ENCODE measurements at places on chromosomes 2 and 18. TPM values are rescaled to one million over a fixed set of nuclear protein-coding genes. Genes with fewer than 3 reads are reported as not detected.
A peak's percentile ranks its signal among the peaks of the same experiment; 100 is the strongest.

- peak; percentile 84 for DNase-seq
Observed at GRCh38 chr2:119011162-119011909, 69.3 kb downstream of the MARCO start.

- DNase-seq, result no peak
Observed at GRCh38 chr18:36328385-36328858, 30.9 kb downstream of the FHOD3 start.

TEKT4 gene
- total RNA-seq, result 0.22 TPM

TRABD2A gene
- total RNA-seq, result 6.3 TPM

GRCh38 chr2:169139993-169140767 is 70.8 kb downstream of the DHRS9 start:
- no peak for DNase-seq

- no peak for DNase-seq
Observed at GRCh38 chr2:118697781-118698180, 149.7 kb downstream of the EN1 start.

CACNB4 gene
- total RNA-seq, result 1.7 TPM

FAHD2A gene
- total RNA-seq, result 18.5 TPM

DNA sequence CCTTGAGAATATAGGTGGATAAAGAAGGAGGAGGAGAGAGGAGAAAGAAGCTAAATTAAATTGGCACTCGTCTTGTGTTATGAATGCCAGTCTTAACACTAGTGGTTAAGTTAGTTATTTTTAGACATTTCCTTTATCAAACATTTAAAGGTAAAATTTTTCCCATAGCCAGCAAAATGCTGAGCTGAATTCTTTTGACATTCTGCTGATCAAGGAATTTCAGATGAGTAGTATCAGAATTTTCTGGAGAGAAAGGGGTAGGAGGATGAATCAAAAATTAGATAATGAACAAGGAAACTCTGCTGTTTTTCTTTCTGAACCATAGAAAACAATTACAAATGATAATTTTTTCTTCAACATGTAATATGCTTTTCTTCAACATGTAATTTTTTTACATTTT is 52.5 kb downstream of the ASXL3 start:
- no peak for DNase-seq

WNT6 gene
- total RNA-seq, result 0.90 TPM

DNA sequence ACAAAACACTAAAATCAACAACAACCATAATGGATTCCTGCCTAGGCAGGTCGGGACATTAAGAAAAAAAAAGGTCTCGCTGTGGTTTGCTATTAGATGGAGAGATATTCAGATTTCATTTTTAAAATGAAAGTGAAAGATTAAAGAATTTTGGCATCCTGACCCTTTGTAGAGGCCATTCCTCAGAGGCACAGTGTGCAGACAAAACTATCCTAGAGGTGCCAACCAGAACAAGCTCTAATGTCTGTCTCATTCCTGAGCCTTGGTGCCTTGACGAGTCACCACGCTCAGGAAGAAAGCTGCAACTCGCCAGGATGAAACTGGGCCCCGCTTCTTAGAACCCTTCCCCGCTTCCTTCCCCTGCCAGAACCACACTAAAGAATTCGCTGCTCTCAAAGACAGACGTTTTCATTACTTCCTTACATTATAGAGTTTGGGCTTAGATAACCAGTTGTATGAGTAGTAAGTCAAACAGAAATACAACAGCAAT is 156.0 kb downstream of the TGIF1 start:
- DNase-seq, result no peak

DNA sequence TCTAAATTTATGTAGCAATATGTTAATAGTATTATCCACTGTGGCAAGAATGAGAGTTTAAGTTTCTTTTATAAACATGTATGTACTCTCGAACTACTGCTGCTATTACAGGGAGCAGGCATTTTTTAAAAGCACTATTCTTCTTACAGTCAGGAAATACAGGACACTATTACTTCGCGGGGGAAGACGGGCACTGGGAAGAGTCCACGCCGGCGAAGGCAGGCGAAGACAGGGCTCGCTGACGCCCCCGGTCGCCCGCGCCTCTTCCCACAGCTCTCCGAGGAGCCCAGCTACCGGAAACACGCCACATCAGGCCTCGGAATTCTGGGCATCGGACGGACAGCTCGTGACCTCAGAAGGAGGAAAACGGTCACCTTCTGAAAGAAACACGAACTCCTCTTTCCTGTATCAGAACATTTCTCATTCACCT is 90.2 kb downstream of the FAM161A start:
- peak; percentile 93 for DNase-seq

KLHL41 gene
- total RNA-seq, result 0.55 TPM

NR4A2 gene
- total RNA-seq, result 67.7 TPM

- DNase-seq, result no peak
Observed at GRCh38 chr2:86036669-86037138, 69.0 kb downstream of the POLR1A start.

- DNase-seq, result peak; percentile 26
Observed at GRCh38 chr2:236180831-236181453, 12.8 kb upstream of the GBX2 start.

- DNase-seq, result no peak
Observed at GRCh38 chr2:60317844-60318243, 235.6 kb downstream of the BCL11A start.

IL36B gene
- not detected for total RNA-seq

DNA sequence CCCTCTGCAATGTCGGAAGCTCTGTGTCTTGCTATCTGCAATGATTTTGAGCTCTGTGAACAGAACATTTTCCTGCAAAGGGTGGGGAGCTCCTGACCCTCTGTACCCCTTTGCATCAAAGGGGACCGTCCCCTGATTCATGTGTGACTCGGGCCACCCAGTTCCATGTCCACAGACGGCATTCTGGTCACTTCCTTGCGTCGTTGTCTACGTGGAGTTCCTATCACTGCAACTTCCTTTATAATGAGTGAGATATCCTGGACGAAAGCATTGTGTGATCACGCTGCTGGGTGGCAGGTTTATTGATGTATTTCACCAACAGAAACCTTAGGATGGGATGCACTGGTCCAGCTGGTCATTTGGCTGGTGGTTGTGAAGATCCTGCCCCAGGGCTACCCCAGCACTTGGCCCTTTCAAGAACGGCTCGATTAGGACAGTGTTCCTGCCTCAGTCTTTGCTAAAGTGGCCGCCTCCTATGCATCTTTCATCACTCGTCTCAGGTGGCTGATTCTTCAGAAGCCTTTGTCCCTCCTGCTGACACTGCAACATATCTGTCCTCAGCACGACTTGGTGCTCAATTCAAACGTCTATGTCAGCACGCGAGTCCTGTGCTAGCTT is 202.7 kb downstream of the ACKR3 start:
- DNase-seq, result peak; percentile 67

DNA sequence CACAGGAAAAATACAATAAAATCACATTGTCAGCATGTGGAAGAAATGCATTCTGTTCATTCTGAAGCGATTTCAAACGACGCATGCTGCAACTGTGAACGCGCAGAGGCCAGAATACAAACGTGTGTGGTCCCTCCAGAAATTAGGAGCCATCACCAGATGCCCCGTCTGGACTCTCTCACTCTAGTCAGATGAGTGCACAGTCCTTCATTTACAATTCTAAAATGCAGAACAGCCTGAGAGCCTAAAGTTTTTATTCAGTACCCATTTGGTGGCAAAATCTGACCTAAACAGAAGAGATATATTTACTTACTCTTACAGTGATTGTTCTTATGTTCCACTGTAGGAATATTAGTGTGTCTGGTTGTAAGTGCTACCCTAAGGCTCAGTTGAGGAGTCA is 36.6 kb downstream of the FAM228A start:
- no peak for DNase-seq

SCYGR4 gene
- total RNA-seq, result not detected

DNA sequence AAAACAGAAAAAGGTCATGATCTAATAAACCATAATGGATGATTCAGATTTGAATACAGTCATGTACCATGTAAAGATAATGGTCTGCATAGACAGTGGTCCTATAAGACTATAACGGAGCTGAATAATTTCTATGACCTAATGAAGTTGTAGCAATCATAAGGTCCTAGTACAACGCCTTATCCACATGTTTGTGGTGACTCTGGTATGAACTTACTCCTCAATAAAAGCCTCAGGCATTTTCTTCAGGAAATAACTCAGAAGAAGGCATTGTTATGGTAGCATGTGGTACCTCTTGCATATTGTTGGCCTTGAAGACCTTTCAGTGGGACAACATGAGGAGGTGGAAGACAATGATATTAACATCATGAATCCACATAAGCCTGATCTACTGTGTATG is 883.3 kb downstream of the CNTNAP5 start:
- DNase-seq, result no peak

C2orf78 gene
- total RNA-seq, result not detected

DNA sequence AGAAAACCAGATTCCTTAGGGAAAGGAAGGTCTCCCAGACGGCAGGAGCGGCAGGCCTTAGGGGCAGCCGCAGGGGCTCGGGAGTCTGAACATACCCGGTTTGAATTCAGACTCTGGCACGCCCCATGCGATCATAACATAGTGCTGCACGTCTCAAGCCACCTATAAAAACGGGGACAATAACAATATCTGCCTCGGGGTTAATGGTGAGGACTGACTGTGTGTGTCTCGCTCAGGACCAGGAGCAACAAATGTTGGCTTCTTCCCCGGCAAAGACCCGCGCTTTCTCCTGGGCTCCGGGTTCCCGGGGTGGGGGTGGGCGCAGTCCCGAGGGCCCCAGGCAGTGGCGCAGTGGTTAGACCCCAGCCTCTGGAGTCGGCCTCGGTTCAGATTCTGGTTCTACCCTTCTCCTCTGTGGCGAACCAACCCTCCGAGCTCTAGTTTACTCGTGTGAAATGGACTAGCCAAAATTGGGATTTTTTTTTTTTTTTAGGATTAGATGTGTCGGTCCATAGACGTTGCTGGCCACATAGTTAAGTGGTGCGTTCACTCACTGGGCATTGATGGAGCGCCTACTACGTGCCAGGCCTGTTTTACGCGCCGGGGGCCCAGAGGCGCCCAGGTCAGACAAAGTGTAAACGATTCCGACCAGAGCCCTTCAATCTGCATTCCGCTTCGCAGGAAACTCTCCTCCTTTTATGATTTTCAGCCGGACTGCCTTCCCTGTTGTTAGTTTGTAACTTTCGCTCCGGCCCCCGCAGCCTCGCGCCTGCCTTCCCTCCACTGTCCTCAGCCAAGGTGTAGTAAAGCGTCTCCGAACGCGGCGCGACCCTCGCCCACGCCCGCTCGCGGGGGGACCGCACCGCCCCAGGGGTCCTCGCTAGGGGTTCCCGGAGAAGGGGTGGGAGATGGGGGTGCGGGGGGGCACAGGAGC is 820 bp upstream of the SH3BP4 start:
- peak; percentile 90 for DNase-seq

DNA sequence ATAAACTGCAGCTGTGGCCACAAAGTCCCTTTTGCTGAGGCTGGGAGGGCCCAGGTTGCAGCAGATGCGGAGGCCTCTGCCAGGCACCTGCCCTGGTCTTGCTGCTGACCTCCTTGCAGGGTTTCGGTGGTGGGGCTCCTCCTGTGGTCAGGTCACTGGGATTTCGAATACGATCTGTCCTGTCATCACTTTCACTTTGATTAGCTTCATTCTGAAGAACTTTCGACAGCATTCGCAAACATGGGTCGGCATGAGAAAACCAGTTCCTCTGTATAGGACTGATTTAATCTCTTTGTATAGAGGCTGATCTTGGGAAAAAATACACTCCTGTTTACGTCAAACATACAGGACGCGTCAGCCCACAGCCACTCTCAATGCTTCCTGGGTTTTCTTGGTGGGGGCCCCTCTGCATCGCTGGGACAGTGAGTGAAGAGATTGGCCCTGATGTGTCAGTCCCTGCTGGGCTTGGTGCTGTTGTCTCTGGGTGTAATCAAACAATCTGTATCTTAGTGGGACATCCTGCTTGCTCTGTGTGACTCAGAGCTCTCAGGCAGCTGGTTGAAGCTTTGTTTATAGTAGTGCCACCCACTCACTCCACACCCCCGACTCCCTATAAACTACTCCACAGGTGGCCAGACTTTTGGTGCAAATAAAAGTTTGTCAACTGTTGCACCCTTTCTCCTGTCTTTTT is 209.4 kb upstream of the CXCR4 start:
- DNase-seq, result no peak

BBS5 gene
- 10.3 TPM for total RNA-seq

COBLL1 gene
- total RNA-seq, result 85.9 TPM

- DNase-seq, result no peak
Observed at GRCh38 chr2:65914244-65914786, 481.9 kb upstream of the SPRED2 start.

DNA sequence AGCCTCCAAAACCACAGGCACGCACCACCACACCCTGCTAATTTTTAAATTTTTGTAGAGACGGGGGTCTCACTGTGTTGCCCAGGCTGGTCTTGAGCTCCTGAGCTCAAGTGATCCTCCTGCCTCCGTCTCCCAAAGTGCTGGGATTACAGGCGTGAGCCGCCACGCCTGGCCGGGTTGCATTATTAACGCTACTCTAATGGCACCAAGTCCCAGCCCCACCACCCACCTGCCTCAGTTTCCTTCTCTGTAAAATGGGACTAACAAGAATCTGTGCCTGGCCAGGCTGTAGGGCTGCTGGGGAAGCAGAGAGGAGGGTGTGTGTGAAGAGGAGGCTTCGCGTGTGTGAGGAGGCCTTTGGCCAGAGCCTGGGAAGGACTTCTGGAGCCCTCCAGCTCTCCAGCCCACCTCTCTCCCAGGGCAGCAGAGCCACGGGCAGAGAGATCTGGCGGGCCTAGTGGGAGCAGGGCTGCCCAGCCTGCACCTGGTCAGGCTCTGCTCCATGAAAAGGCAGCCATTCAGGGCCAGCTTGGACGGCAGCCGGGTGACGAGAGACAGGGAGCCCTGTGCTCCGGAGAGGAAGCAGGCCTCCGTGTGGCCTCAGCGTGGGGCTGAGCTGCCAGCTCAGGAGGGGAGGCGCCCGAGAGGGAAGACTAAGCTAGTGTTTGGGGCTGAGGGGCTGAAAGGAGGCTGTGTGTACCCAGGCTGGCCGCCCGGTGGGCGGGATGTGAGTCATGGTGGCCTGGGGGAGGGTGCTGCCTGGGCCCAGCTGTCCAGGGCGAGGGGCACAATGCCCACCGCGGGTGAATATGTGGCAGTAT is 7.4 kb upstream of the B3GNT7 start:
- DNase-seq, result no peak

PTPRN gene
- total RNA-seq, result not detected

FBLN7 gene
- total RNA-seq, result 5.3 TPM

GRCh38 chr18:23922939-23923338 is 91.6 kb upstream of the TTC39C start:
- DNase-seq, result no peak

DNA sequence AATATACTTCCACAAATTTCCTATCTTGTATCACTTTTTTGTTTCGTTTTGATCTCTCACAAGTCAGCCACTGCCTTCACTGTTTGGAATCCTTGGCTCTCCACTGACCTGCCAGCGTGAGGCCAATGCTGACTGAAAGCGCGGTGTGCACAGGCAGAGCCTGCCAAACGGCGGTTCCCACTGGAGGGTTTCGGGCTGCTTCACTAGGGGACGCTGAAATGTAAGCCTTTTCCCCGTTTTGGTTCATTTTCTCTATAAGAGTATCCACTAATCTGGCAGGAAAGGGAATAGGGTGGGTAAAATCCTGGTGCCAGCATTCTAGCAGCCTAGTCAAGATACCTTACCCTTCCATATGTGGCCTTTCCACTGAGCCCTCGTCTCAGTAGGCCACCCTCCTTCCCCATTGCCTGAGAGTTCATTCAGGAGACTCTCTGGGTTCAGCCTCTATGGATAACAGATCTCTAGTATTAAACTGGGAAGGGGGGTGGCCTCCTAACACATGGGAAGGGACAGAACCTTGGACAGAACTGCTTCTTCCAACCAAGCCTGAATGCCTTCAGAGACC is 91.5 kb downstream of the DYM start:
- no peak for DNase-seq

All from mesenteric fat pad (tissue), 1 donor.